ENCODE measurements at places on chromosomes 2 and 18.

GRCh38 chr2:170680172-170680941, 34.8 kb upstream of the SP5 start:
- DNase-seq: no peak

DNA sequence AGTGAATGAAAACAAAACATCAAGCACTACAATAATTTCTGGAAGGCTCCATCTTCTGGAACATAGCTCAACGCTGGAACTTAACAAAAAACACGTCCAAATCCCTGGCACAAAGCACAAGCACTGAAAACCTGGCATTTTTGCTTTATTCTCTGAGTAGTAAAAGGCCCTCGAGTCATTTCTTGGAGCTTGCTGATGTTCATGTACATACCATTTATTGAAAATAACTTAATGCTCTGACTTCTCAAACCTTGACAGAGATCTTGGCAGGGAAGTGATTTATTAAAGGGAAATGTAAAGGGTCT, 76.5 kb upstream of the STK17B start:
- DNase-seq: no peak

DNA sequence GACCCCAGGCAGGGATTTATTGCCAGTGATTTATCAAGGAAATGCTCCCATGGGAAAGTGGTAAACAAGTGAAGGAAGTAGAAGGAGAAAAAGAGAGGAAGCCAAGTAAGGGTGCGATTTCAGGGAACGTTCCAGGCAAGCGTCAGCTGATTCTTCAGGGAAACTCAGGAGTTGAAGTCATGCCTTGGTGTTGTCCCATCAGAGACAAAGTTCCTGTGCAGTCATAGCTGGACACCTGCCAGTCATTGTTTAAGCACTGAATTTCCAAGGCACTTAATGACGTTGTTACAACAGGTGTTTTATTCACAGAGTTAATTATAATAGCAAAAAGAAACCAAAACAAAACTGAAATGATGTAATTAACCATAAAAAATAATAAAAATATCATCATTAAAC, 381.8 kb upstream of the CRIM1 start:
- DNase-seq: no peak

GRCh38 chr2:124755386-124755785, 730.3 kb downstream of the CNTNAP5 start:
- no peak for DNase-seq

DNA sequence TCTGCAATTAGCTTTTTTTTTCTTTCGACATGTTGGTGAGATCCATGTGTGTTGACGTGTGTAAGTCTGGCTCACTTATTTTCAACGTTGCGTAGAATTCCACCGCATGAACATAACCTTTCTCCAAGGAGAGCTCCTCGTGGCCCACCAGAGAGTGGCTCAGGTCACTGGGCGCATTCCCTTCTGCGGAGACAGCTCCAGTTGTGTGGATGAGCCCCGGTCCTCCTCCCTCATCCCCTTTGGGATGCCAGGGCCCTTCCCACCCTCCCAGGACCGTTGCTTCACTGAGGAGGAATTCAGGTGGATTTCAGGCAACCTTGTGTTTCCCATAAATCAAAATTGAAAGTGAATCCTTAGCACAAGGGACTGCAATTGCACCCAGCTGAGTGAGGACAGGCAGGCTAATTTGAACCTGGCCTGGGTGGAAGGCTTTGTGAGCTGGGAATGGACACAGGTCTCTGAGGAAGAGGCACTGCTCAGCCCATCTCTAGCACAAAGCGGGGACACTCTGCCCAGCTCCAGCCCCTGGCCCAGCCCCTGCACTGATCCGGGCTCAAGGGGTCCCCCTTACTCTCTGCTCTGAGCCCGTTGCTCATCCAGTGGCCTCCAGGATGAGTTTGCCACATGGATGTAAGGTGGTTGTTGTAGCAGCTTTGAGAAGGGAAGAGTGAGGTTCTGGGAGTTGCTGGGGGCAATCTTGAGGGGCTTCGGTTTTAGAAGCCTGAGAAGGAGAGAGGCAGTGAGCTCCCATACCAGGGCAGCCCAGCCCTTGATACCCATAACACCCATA, 57.8 kb upstream of the HAAO start:
- no peak for DNase-seq

- DNase-seq: no peak
Measured at GRCh38 chr18:48914581-48915251, 36.0 kb downstream of the SMAD7 start.

DNA sequence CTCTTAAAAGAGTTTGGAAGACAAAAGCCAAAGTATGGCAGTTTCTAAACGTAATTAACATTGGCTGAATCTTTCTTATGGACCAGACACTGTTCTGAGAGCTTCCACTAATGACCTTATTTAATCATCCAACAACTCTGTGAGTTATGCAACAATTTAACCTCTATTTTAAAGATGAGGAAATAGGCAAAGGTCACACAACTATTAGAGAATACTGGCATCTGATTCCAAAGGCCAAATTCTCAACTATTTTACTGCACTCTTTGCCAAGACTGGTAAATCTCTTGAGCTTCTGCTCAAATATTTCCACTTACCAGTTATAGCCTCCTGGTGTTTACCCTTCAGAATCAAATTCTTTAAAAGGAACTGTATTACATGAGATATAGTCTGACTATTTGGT, 42.1 kb upstream of the ERMN start:
- no peak for DNase-seq
